Panc1 (cell line): ENCODE measurements at places on chromosomes 7 and 10.

- H3K4me3 ChIP-seq, result no peak overlapping the region
- no peaks in the 10 kb centered on the region for H3K4me1 ChIP-seq
- peaks cover 8% of the 10 kb centered on the region; the same call in 1 of the 2 replicates for H3K27me3 ChIP-seq
- DNase-seq, result no peak
- H3K27ac ChIP-seq, result no peak overlapping the region
Measured at GRCh38 chr10:131477457-131478121, 166.1 kb upstream of the TCERG1L start.

GRCh38 chr7:133912916-133913697, 214.0 kb upstream of the LRGUK start:
- no peak overlapping the region for H3K4me3 ChIP-seq
- H3K27me3 ChIP-seq, result no peaks in the 10 kb centered on the region
- H3K36me3 ChIP-seq, result no peaks in the 10 kb centered on the region
- DNase-seq, result no peak

DNA sequence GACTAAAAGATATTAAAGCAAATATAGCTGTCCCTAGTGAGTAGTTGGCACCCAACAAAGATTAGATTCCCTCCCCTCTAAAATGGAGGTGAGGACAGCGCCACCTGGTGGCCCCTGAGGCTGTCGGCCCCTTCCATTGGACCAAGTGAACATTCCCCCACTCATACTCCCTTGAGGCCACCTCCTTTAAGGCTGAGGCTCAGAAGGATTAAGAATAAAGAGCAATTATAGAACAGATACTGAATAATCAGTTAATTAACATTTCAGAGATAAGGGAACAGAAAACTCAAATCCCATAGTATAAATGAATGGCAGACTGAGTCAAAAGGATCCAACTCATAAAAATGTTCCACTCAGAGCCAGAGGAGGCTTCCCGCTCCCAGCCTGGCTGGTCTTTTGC, 130.4 kb upstream of the GHITM start:
- DNase-seq, result no peak
- H3K36me3 ChIP-seq, result no peaks in the 10 kb centered on the region
- no peak overlapping the region for H3K27ac ChIP-seq
- H3K4me3 ChIP-seq, result no peak overlapping the region
- H3K4me1 ChIP-seq, result no peaks in the 10 kb centered on the region

- H3K4me3 ChIP-seq, result no peak overlapping the region
- H3K4me1 ChIP-seq, result no peaks in the 10 kb centered on the region
- no peaks in the 10 kb centered on the region for H3K36me3 ChIP-seq
- H3K27me3 ChIP-seq, result no peaks in the 10 kb centered on the region
- H3K27ac ChIP-seq, result no peak overlapping the region
- no peak for DNase-seq
Measured at GRCh38 chr7:131606346-131607290, 50.2 kb upstream of the PODXL start.
